ENCODE measurements at places on chromosomes 1 and 21.

- DNase-seq, result no peak
These were observed 12.0 kb downstream of the CREG1 start for GRCh38 chr1:167541610-167542009.

GRCh38 chr1:183812686-183813569 is 8.0 kb downstream of the RGL1 start:
- no peak for DNase-seq

DNA sequence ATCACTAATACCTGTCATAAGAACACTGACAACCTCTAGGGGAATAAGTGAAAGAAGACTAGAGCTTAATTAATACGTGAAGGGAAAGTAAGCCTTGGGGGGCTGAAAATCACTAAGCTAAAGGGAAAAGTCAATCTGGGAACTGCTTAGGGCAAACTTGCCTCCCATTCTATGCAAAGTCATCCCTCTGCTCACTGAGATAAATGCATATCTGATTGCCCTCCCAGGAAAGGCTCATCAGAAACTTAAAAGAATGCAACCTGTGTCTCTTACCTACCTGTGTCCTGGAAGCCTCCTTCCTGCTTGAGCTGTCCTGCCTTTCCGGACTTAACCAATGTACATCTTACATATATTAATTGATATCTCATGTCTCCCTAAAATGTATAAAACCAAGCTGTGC is 81.8 kb downstream of the WDR64 start:
- DNase-seq, result no peak

DNA sequence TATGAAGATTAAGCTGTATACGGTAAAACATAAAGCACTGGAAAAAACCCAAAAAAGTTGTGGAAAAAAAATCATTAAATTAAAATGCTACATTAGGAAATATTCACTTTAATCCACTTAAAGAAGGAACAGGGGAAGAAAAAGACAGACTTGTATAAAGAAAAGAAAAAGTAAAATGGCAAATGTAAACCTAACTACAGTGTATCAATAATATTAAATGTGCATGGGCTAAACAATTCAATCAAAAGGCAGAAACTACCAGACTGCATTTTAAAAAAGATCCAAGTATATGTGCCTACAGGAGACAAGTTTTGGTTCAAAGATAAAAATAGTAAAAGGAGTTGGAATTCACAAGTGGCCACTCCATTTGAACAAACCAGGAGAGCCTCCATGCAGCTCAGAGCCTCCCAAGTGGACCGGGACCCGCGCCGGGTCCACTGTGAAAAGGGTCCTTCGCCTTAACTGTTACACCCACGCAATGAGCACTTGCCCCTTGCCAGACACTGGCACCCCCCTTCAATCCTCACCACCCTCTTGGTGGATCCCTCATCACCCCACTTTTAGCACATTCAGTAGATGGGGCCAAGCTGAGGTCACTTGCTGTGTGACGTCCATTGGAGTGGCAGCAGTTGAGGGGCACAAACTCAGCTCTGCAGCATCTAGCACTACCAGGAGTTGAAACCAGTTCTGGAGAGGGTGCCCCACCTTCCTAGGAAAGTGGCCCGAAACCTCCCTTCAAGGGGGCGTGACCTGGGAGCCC is 898 bp downstream of the C1orf174 start:
- no peak for DNase-seq

- DNase-seq, result peak; percentile 90
These were observed 90.9 kb downstream of the LRRC8C start for GRCh38 chr1:89723863-89724262.

DNA sequence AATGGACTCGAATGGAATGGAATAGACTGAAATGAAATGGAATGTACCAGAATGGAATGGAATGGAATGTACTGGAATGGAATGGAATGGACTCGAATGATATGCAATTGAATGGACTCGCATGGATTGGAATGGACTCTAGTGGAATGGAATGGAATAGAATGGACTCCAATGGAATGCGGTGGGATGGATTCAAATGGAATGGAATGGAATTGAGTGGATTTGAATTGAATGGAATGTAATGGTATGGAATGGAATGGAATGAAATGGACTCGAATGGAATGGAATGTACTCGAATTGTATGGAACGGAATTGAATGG is 99.6 kb upstream of the FBXO28 start:
- no peak for DNase-seq

DNA sequence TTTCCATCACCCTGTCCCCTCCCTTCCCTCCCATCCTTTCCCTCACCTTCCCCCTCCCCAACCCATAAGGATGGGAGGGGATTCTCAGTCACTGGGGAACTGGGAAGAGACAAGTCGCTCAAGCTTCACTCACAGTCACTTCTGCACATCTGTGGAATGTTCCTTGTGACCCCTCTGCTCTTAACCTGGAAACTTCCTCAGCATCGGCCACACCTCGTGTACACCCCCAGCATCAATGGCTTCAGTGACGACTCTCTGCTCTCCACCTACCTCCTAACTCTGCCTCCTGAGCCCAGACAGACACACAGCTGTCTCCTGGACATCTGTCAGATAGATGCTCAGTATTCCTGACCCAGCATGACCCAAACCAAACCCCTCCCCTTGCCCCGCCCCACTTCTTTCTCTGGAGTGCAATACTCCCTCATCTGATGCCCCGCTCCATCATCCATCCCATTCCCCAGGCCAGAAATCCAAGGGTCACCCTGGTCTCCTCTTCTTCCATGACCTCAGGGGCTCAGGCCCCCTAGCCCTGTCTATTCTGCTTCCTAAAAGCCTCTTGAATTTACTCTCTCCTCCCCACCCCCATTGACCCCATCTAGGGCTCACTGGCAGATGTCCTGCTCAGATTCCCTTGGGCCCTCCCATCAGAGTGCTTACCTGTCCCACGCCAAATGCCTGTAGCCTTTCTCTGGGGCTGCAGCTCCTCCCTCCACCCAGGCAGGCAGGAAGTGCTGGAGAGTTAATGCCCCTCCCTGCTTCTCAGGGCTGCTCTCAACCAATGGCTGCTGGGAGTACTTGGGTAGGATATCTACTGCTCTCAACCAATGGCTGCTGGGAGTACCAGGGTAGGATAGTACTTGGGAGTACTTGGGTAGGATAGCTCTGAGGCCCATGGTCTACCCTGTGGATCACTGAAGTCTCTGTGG is 83.1 kb upstream of the CSF3R start:
- no peak for DNase-seq

DNA sequence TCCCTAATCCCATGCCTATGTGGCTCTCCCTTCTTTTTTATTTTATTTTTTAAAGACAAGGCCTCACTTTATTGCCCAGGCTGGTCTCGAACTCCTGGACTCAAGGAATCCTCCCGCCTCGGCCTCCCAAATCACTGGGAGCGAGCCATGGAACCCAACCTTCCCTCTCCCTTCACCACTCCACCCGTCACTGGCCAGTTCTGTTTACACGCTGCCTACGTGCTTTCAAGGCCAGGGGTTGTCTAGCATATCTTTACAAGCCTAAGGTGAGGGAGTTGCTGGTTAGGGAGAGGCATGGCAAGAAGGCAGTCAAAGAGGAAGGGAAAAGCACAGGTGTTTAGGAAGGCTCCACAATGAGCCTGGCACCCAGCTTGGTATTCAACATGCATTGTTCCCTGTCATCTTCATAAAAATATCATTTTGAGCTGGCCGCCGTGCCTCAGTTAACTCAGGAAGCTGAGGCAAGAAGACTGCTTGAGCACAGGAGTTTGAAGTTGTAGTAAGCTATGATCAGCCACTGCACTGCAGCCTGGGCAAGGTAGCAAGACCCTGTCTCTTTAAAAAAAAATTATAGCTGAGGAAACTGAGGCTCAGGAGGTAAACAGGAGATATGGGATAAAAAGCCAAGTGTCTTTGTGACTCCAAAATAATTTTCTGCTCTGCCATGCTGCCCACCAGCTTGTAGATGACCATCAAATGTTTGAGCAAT is 1.1 kb downstream of the RHBDL2 start:
- no peak for DNase-seq

DNA sequence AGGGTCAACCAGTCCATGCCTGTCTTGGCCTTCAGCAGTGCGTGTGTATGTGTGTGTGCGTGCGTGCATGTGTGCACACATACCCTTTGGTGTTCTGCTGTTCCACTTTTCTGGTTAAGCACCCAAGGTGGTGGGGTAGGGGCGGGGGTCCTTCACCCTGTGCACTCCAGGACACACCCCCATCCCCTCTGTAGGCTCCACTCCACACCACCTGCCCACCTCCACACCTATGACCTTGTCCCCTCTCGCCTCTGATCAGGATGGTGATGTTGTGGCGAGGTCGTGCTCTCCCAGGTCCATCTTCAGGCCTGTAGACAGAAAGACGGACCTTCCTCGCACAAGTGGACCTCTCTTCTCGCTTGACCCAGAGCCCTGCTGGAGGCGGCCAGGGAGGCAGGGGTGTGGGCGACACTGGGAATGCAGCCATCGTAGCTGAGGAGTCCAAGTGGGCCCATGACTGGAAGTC is 44.6 kb downstream of the WDR4 start:
- no peak for DNase-seq
